ENCODE measurements at places on chromosomes 11 and 22.

DNA sequence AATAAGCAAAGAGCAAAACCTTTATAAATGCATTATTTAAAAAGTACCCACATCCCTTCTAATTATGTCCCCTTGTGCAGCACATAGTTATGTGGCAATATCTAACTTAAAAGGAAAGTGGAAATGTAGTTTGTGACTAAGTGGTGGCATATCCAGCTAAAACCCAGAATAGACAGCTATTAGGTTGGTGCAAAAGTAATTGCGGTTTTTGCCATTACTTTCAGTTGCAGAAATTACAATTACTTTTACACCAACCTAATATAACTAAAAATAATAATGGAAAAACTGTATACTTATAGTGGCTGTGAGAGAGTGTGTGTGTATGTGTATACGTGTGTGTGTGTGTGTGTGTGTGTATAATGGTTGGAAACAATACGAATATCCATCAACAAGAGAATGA, 1108.1 kb upstream of the CNTN5 start:
- DNase-seq, result no peak

- DNase-seq, result no peak
Measured at GRCh38 chr11:127017482-127017881, 16.9 kb upstream of the KIRREL3 start.

DNA sequence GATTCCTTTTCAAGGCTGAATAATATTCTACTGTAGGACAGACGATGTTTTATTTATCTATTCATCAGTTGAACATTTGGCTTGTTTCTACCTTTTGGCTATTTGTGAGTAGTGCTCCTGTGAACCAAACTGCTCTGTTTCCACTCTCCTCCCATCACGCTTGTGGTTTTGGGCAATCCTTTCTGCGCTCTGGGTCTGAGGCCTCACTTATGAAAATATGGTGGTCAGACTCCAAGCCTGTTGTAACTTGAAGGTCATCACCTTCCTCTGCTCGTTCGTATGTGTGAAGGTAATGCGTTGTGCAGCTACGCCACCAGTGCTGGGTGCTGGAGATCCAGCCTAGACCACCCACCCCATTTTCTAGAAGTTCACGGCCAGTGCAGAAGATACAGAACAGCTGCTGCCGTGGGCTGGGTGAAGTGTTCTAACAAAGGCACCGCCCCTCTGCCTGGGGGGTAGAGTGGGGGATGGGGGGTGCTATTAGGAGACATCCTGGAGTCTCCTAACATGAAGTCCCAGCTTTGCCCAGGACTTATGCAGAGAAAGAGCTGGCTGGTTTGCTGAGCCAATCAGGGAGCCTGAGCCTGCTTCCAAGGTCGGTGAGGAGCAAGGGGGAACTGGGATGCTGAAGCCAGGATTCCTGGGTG, 21.0 kb downstream of the PTPN5 start:
- DNase-seq, result no peak

DNA sequence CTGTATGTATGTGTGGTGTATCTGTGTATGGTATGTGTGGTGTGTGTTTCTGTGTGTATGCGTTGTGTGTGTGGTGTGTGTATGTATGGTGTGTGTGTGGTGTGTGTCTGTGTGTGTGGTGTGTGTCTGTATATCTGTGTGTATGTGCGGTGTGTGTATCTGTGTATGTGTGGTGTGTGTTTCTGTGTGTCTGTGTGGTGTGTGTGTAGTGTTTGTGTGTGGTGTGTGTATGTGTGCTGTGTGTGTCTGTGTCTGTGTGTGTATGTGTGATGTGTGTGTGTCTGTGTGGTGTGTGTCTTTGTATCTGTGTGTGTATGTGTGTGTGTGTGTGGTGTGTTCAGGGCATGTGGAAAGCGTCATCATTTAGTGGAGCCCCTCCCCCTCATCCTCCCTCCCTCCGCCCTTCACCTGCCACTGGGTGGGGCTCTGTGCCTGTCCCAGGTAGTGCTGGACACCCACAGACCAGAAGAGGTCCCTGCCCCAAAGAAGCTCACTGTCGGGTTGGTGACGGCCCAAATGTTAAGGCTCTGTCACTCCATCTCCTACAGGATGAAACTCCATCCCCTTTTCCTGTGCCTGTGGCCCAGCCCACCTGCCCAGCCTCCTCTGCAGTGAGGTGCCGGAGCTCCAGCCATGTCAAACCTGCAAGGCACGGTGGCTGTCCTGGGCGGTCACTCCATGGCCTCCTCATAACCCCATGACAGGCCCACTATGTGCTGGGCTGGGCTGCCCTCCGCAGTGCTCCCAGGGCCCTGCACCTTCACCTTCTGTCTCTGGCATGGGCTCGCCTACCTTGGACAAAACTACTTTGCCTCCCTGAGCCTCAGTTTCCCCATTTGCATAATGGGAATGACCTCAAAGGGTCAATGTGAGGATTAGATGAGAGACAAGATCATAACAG, 23.4 kb upstream of the SHISAL1 start:
- no peak for DNase-seq

DNA sequence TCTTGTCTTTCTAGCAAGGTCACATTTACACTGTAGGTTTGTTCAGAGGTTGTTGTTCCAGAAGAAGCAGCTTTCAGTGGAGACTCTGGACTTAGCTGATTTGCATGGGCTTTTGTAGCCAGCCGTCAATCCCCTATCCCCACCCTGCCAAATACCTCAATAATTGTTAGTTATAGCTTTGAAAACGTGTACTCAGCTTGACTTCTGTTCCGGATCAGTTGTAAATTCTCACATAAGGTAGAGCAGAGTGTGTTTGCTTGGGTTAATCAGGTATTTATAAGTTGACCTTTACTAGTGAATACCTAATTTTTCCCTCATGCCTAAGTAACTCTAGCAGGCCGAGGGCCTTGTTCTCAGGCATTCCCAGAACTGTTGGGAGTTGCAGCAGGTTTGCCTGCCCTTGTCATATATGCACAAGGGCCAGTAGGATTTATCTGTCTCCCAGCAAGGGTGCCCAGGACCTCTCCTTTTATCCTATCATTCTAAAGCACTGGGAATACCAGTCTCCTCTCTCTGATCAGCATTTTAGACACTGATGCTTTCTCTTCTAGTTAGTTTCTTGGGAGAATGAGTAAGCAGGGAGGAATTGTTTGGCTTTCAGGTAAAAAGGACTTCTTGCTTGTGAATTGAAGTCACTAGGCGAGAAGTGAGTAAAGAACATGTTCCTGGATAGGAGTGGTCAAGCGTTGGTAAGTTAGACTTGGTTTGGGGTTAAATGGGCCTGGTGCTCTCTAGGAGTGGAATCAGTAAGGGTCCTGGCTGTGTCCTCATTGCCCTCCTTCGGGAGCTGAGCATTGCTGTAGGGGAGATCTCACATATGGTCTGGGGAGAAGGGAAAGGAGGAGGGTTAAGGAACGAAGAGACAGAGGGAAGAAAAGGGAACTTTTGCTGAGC, 22.1 kb downstream of the STIM1 start:
- no peak for DNase-seq

Measured in activated T-cell treated with anti-CD3 and anti-CD28 coated beads for 1 hour (primary cell).